SK-N-SH (cell line): ENCODE measurements at places on chromosomes 13 and 19.

- no peak for DNase-seq
Observed at GRCh38 chr19:40026597-40026970, 29.4 kb downstream of the ZNF780B start.

- DNase-seq: no peak
Observed at GRCh38 chr13:21426238-21426637, 32.9 kb downstream of the ZDHHC20 start.

DNA sequence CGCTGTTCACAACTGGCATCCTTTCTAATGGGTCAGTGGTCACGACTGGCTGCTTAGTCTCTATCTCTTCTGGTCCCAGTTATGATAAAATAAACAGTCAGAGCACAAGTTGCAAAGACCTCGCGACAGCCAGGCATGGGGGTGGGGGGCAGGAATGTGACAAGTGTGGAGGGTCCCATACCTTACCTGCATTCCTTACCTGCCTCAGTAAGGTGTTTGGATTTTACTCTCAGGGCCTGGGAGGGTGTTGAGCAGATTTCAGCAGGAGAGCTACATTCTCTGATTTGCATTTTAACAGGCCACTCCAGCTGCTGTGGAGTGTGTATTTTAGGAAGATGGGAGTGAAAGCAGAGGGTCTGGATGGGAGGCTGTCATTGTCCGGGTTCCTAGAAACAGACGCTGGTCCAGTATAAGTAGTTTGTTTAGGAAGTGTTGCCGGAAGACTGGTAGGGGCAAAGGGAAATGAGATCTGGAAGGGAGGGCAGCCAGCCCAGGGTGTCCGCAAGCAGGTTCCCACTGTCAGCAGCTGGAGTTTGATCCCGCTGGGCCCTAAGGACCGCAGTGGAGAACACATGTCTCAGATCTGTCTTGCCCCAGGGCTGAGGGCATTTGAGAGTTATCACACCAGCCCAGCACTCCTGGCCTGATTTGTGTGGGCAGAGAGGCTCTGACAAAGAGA, 920.0 kb downstream of the UQCRFS1 start:
- peak; percentile 11 for DNase-seq

DNA sequence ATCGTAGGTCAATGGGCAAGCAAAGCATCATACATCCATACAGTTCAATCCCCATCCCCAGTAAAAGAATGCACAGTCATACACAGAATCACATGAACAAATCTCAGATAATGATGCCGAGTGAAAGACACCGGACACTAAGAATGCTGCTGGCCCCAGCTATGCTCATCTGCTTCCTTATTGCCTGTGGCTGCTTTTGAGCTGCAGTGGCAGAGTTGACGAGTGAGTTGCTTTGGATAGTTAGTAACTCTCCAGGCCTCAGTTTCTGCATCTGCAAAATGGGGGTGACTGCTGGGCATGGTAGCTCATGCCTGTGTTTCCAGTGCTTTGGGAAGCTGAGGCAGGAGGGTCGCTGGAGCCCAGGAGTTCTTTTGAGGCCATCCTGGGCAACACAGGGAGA, 12.9 kb upstream of the NFIC start:
- DNase-seq: no peak

- DNase-seq: no peak
Observed at GRCh38 chr13:97757807-97758206, 195.7 kb upstream of the IPO5 start.

- DNase-seq: no peak
Observed at GRCh38 chr13:67916650-67917049, 686.5 kb upstream of the PCDH9 start.

GRCh38 chr13:20803180-20803965, 29.6 kb upstream of the EEF1AKMT1 start:
- DNase-seq: no peak
